ENCODE measurements at places on chromosomes 7 and 10.

DNA sequence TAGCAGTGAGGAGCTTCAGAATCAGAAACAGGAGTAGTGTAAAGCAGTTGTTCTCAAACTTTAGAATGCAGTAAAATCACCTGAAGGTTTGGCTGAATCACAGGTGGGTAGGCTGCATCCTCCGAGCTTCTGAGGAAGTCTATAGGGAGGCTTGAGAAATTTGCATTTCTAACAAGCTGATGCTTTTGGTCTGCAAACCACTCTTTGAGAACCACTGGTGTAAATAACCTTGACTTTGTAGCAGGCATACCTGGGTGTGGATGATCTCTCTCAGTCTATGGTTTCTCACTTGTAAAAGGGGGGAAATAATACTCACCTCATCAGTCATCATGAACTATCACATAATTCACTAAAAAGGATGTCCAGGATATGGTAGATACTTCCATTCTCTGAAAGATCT, 118.1 kb downstream of the SRI start:
- DNase-seq, result no peak

DNA sequence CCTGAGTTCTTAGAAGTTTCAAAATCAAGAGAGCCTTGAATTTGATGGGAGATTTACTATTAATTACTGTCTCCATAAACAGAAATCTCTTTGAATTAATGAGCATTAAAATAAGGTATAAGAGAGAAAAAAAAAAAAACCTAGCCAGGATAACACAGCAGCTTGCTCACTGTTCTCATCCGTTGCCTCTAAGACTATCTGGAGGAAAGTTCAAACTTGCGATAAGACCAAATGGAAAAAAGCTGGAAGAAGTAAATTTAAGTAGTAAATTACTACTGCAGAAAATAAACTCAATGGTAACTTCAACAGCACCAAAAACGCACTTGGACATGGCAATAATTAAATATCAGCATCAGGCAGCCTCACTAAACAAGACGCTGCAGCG, 36.7 kb downstream of the GNA12 start:
- no peak for DNase-seq

DNA sequence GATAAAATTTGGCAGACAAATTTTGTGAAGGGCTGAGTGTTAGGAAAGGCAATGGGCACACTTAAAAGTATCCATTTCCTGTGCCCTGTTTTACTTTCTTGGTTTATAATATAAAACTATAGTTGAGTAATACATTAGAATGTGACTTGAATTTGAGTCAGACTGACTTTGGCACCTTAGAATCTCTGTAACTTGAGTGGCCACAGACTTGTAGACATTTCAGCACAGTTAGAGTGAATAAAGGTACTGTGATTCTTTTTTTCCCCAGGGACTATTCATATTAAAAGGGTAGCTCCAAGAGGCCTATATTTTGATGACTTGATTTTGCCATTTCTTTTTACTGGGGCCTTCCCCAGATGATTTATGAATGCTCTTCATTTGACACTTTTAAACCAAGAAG, 22.4 kb downstream of the GBF1 start:
- no peak for DNase-seq

DNA sequence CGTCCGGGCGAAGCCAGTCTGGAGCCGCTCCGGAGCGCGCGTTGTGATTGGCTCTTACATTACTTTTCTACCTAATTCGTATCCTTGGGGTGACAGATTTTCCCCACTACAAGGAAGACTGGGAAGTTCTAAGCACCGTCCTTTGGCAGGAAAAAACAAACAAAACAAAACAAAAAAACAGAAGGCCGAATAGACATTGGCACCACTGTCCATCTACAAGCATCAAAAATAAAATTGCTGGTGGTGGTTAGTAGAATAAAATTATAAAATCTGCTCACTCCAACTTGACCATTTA, 651 bp upstream of the SKAP2 start:
- no peak for DNase-seq

DNA sequence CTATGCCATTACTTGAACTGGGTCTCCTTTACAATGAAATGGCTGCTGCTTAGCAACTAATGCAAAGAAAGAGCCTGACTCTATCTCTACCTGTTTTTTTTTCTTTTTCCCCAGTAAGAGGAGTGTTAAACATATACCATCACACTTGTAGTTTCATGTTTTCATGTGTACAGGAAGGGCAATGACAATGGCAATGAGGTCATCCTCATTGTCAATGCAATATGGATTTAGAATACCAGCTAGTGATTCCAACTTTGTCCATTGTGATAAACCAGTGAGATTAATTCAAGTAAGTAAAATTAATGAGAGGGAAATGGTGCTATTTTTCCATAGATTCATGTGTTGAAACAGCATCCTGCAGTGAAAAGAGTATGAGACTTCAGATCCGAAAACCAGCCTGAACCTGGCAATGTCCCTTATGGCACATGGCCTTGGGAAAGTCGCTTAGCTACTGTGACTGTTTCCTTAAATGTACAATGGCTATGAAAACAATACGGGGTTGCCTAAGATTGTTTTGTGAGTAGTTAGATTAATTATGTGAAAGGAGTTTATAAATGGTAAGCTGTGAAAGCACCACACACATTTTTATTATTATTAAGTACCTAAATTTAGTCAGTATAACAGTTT, 11.2 kb downstream of the DGKI start:
- no peak for DNase-seq

GRCh38 chr10:45819552-45819951, 27.7 kb downstream of the AGAP4 start:
- no peak for DNase-seq

- no peak for DNase-seq
Measured at GRCh38 chr10:100041306-100042002, 31.7 kb upstream of the DNMBP start.

- no peak for DNase-seq
Measured at GRCh38 chr7:114843102-114843501, 78.8 kb upstream of the MDFIC start.

GRCh38 chr7:36966636-36967035, 242.3 kb upstream of the AOAH start:
- no peak for DNase-seq

GRCh38 chr7:27960415-27960814, 220.2 kb downstream of the JAZF1 start:
- no peak for DNase-seq

DNA sequence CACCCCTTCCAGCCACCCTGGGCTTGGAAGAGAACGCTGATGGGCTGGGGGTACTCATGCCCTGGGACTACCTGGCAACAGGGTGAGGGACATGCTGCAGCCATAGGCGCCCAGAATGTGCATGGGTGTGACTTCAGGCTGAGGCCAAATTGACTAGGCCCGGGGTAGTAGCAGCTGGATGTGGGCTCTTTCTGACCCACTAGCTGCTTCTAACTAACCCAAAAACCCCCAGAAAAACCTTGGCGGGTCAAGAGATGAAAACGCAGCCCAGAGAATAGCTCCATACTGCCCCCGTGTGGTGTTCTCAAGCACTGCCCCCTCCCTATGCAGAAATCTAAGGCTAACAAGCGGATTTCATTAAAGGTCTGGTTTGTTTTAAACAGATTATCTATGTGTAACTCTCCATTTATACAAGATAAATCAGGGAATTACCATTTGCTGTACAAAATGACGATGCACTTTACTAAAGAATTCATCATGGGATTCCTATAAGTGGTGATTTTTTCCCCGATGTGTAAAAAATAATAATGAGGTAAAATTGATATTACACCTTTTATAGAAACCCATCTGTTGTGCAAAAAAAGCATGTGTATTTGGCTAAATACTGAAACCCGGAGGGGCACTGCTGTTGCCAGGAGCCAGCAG, 4.2 kb downstream of the SMARCD3 start:
- no peak for DNase-seq

DNA sequence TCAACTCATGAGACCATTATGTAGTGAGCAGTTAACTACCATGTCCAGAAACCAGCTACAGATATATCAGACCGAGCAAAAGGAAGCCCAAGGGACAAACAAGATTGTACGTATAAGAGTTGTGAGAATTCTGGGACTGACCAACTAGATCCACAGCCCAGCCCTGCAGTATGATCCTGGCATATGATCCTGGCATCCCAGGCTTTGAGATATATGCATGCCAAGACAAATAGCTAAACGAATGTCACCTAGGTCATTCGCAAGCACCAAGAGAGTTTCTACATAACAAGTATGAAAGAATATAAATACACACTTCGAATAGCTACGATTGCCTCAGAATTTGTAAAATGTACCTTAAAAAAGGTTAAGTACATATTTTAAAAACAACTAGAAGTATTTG, 56.4 kb upstream of the PMPCB start:
- no peak for DNase-seq

GRCh38 chr7:92150450-92151017, 16.3 kb upstream of the CYP51A1 start:
- no peak for DNase-seq

DNA sequence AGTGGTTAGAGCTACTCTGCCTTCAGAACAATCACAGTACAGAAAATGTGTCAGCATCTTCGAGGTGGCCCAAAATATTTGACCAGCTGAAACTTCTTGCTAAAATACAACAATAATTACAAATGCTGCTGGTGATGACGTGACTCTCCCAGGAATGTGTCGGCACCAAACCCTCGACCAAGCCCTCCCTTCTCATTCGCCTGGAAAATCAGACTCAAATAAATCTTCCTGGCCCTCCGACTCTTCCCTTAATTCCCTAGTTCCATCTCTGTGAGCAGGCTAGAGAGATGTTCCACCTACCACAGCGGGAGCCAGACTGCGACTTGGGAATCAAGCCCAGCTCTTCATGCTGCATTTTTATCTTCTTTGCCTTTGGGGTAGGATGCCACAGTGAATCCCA, 4.1 kb downstream of the PRSS2 start:
- DNase-seq, result no peak

DNA sequence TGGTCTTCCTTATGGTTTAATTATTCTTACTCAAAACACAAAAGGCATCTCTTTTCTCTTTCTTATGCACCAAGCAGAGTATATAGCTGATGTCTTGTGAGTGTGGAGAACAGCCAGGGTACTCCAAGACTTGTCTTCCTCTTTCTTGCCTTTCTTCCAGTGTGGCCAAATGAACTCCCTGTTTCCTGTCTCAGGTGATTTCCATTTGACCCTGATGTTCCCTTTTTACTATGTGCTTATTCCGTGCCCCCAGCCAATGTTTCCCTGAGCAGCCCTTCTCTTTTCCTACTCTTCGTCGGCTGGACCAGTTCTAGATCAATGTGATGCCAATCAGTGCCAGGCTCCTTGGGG, 12.6 kb downstream of the OR9A4 start:
- DNase-seq, result no peak

GRCh38 chr10:35889971-35890675, 248.0 kb upstream of the FZD8 start:
- no peak for DNase-seq

- DNase-seq, result no peak
Measured at GRCh38 chr10:14123139-14123538, 207.6 kb downstream of the FRMD4A start.

DNA sequence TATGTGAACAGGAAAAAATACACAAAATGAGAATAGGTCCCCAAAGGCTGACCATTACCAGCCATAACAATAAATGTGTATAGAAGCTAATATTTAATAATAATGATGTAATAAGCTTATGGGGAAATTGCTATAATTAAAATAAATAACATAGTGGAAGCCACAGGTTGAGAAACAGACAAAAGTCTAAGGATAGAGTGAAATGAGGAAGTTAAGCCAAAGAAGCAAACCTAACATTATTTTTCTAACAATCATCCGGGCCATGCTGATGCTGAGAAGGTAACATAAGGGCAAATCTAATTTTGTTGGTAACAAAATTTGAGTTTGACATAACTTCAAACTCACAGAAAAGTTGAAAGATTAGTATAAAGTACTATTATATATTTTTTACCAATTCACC, 115.9 kb downstream of the MICU1 start:
- DNase-seq, result no peak

DNA sequence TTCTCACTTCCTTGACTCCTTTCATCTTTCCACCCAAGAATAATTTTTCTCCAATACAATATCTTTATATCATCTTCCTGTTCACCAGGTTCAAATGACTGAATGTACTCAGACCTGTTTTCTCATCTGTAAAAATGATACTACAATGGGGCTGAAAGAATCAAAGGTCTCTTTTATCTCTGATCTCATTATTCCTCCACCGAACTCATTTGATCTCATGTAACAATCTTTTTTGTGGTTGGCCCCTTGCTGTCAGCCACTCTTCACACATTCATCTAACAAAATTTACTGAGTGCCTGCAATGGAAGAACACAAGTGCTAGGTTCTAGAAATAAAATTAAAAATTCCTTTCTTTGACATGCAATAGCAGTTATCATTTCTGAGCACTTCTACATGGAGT, 65.0 kb downstream of the GRM8 start:
- no peak for DNase-seq

GRCh38 chr10:75910032-75910431, 478.6 kb downstream of the LRMDA start:
- no peak for DNase-seq

- no peak for DNase-seq
Measured at GRCh38 chr7:149171892-149172533, 23.3 kb upstream of the ZNF282 start.

GRCh38 chr7:26087321-26088091, 64.5 kb upstream of the NFE2L3 start:
- no peak for DNase-seq

DNA sequence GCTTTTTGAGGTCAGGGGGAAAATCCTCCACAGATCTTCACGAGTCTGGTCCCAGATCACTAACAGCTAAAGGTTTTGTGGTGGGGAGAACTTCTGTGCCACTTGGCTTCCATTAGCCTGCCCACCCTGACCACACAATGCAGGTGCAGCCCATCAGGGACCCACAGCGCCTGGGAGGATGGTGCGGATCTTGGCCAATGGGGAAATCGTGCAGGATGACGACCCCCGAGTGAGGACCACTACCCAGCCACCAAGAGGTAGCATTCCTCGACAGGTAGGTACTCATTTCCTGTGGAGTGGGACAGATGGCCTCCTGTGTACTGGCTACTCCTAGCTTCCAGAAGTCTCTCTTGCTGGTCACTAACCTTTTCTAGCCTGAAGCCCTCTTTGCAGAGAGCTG, 1.5 kb downstream of the FAM241B start:
- DNase-seq, result no peak

DNA sequence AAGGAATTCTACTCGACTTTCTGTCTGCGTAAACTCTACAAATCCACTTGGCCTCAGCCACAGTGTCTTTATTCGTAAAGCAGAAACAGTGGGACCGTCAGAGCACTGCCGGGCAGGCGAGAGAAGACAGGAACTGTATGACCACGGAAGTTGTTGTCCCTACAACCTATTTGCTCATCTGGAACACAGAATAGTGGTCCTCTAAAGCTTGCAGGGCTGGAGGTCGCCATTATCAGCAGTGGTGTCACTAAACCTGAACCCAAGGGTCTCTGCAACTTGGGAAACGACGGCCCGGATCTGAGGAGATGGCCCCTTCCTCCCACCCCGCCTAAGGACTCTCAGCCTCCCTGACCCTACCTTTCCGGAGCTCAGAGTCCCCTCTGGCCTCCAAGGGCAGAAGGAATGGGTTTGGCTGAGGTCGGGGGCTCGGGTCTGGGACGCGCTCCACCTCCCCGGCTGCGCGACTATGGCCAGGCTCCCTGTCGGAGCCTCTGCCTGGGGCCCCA, 442 bp downstream of the STYXL1 start:
- no peak for DNase-seq

Measured in stimulated activated CD8-positive, alpha-beta memory T cell treated with anti-CD3 and anti-CD28 coated beads, Interleukin-4, amount 100 ng/mL, for 1 hour (primary cell).